ENCODE measurements at places on chromosomes 1 and 21.
A peak's percentile ranks its signal among the peaks of the same experiment; 100 is the strongest.

DNA sequence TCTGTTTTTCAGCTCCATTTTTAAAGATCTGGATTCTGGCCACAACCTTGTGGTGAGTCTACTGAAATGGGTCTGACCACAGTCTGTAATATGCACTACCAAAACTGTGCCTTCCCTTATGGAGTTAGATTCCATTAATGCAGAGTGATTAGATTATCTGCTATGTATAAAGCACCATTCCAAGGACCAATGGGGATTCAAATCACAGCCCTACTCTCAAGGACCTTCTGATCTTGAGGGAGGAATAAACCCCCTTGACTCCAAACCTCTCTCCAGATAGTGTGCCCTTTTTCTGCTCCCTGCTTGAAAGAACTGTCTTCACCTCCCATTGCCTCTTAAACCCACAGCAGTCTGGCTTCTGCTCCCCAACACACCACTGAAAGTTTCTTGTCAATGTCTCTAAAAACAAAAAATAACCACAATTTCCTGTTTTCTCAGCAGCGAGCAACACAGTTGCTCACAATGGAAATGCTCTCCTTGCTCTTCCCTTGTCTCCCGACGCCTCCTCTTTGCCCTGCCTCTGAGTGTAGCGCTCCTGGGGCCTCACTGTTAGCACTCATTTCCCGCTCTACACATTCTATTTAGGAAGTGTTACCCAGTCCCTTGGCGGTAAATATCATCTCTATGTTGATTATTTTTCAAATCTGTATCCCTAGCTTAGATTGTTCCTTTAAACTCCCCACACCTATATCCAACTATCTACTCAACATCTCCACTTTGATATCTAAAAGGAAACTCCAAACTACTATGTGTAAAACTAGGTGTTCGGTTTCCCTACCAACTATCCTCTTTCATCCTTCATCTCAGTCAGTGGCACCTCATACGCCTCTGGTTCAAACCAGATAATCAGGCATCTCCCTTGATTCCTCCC, 13.6 kb downstream of the PCNX2 start:
- H3K4me1 ChIP-seq: no peaks in the 10 kb centered on the region
- H3K4me3 ChIP-seq: no peak overlapping the region
- H3K36me3 ChIP-seq: peaks cover 5% of the 10 kb centered on the region
- no peak for DNase-seq
- H3K27me3 ChIP-seq: no peaks in the 10 kb centered on the region

DNA sequence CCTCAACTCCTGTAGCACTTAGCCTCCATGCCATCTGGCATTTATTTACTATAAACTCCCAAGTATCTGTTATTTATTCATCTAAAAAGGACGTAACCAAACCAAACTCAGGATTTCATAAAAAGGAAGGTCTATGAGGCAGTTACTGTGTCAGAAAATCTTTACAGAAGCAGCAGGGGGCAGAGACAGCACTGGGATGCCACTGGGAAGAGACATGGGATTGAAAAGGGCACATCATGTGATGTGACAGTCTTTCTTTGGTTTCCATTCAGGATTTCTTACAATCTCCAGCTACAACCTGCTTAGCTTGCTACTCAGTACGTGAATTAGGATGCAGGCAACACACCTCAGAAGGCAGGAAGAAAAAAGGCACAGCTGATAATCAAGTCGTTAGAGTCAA, 31.2 kb downstream of the SPRTN start:
- no peak for DNase-seq
- H3K4me3 ChIP-seq: no peak overlapping the region

DNA sequence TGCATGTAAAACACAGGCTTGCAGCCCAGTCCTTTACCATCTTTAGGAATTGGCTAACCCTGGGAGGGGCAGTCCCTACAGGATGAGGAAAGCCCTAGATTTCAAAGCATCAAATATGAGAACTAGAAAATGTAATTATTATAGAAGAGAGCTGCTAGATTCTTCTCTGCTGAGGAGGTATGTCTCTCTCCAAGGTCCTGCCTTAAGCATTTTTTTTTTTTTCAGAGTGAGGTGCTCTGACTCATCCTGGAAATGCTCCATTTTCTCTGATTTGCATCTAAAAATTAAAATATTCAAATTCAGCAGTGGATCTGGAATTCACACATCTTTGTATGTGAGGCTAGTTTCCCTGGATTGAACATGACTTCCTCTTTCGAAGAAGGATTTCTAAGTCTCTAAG, 149.8 kb downstream of the ZNF648 start:
- H3K4me1 ChIP-seq: no peaks in the 10 kb centered on the region
- no peak overlapping the region for H3K27ac ChIP-seq
- no peak overlapping the region for H3K4me3 ChIP-seq
- H3K36me3 ChIP-seq: no peaks in the 10 kb centered on the region
- H3K27me3 ChIP-seq: no peaks in the 10 kb centered on the region
- no peak for DNase-seq

DNA sequence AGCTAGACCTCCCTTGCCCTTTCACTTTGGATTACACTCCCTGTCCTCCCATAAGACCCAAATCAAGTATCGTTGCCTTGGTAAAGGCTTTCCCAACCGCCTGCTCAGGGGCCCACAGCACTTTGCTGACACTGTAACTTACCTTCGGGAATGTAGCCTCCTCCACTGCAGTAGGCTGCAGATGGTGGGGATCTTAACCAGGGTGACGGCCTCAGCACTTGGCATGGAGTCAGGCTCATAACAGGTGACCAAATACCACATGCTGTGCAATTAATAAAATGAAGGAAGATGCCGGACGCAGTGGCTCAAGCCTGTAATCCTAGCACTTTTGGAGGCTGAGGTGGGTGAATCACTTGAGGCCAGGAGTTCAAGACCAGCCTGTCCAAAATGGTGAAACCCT, 88.7 kb upstream of the IRF2BP2 start:
- DNase-seq: no peak
- H3K4me3 ChIP-seq: no peak overlapping the region
- no peak overlapping the region for H3K27ac ChIP-seq
- H3K4me1 ChIP-seq: no peaks in the 10 kb centered on the region
- no peaks in the 10 kb centered on the region for H3K27me3 ChIP-seq

DNA sequence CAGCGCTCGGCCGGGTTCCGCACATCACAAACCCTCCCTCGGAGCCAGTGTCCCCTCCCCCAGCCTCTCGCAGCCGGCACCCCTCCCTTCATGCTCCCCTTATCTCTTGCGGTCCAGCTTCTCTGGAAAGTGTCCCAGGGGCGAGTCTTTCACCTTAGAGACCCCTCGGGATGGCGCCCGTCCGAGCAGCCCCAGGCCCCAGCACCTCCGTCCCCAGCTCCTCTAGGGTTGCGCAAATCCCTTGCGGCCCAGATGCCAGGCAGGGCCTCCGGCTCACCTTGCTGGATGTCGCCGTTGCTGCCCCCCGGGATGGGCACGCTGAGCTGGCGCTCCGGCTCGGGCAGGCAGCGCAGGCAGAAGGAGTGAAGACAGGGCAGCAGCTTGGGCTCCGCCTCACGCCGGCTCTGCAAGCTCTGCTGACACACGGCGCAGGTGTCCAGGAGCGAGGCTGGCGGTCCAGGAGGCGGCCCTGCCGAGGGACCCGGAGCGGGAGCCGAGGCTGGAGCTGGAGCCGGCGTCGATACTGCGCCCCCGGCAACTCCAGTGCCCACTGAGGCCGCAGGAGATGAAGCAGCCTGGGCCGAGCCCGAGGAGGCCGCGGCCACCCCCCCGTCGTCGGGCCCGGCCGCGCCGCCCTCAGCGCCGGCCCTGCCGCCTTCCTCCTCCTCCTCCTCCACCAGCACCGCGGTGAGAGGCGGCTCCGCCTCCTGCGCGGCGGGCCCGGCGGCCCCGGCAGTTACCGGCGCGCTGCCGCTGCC, 550 bp downstream of the TRIM33 start:
- no peaks in the 10 kb centered on the region for H3K36me3 ChIP-seq
- peak; percentile 70 for DNase-seq
- H3K4me1 ChIP-seq: peaks cover 5% of the 10 kb centered on the region
- peak overlapping the region; percentile 91 for H3K27ac ChIP-seq
- H3K4me3 ChIP-seq: peak overlapping the region; percentile 90

DNA sequence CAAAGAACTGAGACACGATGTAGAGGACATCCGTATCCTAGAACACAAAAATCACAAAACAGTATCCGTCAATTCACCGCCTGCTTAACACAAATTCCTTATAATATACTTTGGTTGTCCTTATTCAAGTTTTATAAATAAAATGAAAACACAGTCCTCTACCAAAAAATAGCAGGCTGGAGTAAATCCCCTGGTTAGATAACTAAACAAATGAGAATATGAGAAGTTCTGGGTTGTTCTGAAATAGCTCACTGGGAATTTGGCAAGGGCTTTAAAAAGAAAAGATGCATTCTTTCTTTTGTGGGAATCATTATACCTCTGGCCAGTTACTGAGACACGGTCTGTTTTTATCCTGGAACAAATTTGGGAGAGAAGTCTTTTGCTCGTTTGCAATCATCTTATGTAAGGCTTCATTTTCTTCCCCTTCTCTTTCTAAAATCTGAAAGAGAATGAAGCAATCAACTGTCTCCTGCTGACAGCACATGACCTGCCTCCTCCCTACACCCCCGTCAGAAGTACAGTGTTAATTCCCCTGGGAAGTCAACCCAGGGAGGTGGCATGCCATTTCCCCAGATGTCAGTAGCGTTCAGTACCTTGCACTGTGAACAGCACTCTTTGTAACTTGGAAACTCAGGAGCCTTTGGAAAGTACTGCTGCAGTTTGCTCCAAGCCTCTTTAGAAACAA, 37.1 kb upstream of the RAP1GAP start:
- no peak overlapping the region for H3K27ac ChIP-seq
- H3K4me3 ChIP-seq: no peak overlapping the region
- DNase-seq: no peak
- H3K36me3 ChIP-seq: peaks cover 11% of the 10 kb centered on the region

GRCh38 chr1:44038876-44039657, 7.8 kb upstream of the SLC6A9 start:
- no peaks in the 10 kb centered on the region for H3K27me3 ChIP-seq
- no peak overlapping the region for H3K27ac ChIP-seq
- H3K4me1 ChIP-seq: peaks cover 2% of the 10 kb centered on the region
- no peak for DNase-seq

DNA sequence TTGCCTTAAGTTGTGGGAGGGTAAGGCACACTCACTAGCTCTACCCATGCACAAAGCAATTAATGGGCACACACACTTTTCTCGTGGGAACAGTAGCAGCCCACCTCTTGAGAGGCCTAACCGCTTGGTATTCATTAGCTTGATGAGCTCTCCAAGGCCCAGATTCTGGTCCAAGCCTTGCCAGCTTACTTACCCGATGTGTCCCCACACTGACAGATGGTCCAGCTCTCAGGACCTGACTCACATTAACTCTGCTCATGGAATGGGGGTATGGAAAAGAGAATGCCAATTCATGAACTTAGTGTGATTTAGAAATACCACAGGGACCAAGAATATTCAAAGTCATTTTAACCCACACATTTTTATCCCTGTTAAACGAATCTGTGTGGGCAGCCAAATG, 106.8 kb upstream of the CACHD1 start:
- H3K4me1 ChIP-seq: no peaks in the 10 kb centered on the region
- no peaks in the 10 kb centered on the region for H3K36me3 ChIP-seq
- no peak overlapping the region for H3K27ac ChIP-seq
- H3K4me3 ChIP-seq: no peak overlapping the region
- DNase-seq: no peak

- no peak overlapping the region for H3K4me3 ChIP-seq
- H3K27me3 ChIP-seq: no peaks in the 10 kb centered on the region
- no peak for DNase-seq
- H3K36me3 ChIP-seq: no peaks in the 10 kb centered on the region
- 0 out of 2 replicates have a peak overlapping the region, but pooled peaks have one; percentile 11 for H3K27ac ChIP-seq
- peaks cover 16% of the 10 kb centered on the region for H3K4me1 ChIP-seq
Measured at GRCh38 chr1:8669606-8670335, 147.7 kb downstream of the RERE start.

GRCh38 chr1:185934476-185935189, 200.4 kb downstream of the HMCN1 start:
- no peak overlapping the region for H3K4me3 ChIP-seq
- no peak overlapping the region for H3K27ac ChIP-seq
- no peaks in the 10 kb centered on the region for H3K4me1 ChIP-seq
- H3K27me3 ChIP-seq: no peaks in the 10 kb centered on the region
- no peak for DNase-seq

DNA sequence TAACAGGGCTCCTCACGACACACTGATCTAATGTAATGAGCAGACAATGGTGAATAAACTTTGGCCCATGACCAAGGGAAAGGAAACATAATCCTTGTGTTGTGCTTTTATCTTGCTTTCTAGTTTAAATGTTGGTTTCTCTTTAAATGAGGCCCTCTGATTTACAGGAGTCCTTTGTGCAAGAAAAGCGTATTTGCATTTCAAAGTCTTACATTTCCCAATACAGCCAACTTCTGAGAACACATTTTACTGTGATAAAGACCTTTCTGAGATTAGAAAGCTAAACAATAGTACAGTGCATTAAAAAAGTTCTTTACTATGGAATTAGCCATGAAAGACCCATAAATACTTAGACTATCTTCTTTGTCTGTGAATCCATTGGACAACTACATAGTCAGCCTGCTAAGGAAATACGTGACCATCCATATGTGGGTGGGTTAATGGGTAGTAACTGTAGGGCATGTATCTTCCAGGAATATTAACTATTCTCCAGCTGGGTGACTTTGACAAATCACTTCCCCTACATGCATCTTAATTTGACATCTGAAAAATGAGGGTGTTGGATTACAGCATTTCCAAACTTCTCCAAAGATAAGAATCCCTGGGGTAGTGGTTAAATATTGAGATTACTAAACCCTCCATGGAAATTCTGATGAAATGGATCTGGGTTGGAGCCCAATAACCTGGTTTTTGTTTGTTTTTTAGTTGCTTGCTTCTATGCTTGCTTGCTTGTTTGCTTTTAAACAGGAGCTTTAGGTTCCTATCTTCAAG, 50.3 kb upstream of the USP1 start:
- H3K27me3 ChIP-seq: no peaks in the 10 kb centered on the region
- DNase-seq: no peak
- no peaks in the 10 kb centered on the region for H3K36me3 ChIP-seq
- H3K4me3 ChIP-seq: no peak overlapping the region
- peaks cover 2% of the 10 kb centered on the region for H3K4me1 ChIP-seq

GRCh38 chr1:938088-938683, 14.5 kb downstream of the SAMD11 start:
- H3K27ac ChIP-seq: no peak overlapping the region
- H3K36me3 ChIP-seq: no peaks in the 10 kb centered on the region
- peaks cover 85% of the 10 kb centered on the region for H3K27me3 ChIP-seq

Data from H1 (cell line).